ENCODE measurements at places on chromosomes 1 and 21.

DNA sequence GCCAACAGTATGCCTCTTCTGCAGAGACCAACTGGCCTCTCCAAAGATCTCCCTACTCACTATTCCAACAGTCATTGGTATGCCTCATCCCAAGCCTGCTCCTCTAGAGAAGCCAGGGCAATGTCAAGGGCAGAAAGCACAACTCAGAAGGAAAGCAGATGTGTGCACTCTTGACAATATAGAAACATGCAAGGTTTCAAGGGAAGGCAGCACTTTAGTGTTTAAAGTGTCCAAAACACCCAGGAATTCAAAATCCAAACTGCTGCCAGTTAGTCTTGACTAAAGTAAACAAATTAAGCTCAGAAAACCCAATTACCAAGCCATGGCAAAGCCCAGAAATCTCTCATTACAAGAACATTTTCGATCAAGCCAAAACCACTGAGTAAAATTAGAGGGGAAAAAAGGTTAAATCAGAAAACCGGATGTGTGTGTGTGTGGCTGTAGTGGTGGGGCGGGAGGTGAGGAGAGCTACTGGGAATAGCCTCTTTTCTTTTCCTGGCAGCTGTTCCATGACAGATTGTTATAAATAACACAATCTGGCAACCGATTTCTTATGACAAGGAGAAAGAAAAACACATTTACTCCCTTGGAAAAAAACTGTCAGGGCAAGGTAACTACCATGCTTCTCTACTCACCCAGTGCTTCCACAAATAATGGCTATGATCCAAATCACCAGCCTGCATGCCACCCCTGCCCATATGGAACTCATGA is 39.2 kb downstream of the EIF2B3 start:
- no peak for DNase-seq

DNA sequence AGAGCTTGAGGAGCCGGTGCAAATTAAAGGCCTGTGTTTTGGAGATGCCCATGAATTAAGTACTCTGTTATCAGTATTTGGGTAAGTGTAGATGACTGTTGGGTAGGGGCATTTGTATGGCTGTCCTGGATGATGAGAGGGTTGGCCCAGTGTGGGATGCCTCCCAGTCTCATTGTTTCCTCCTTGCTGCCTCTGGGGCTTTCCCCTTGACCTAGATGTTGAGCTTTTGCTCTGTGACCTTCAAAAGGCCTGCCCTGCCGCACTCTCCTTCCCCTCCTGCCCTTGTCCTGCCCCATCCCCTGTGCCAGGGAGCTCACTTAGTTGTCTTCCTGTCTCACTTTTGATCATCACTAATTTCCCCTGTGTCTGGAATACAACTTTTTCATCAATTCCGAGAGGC is 10.0 kb downstream of the GALNT2 start:
- no peak for DNase-seq

- no peak for DNase-seq
These were observed 50.0 kb downstream of the MRPL37 start for GRCh38 chr1:54249819-54250435.

- DNase-seq, result no peak
These were observed 17.0 kb upstream of the RAP1GAP start for GRCh38 chr1:21685946-21686678.

DNA sequence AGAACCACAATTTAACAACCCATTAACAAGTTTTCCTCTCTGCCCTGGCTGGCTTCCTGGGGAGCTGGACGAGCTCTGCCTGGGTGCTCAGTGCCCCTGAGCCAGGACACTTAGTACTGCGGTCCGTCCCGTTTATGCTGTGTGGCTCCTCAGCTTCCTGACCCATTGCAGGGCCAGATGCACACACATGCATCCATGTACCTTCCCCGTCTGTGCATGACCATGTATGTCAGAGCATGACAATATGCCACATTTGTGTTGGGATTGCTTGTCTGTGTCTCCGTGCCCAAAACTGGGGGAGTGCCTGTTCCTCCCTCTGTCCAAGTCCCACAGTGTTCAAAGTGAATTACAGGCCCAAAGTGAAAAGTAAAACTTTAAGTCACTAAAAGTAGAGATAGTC is 9.7 kb upstream of the TFF3 start:
- DNase-seq, result no peak

DNA sequence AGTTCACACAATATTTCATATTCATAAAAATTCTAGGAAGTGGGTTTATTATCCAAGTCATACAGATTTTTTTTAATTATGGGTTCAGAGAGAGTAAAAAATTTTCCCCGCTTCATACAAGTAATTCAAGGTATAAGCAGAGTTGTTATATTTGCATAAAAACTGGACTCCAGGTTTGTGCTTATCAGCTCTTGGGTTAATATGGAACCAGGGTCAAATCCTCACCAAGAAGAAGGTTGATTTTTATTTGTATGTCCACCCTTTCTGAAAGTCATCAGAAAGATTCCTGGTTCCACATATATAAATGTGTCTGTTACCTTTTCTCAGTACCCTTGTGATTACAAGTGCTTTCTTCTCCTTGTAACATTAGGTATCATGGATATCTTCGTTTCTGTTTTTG is 143.8 kb upstream of the PKN2 start:
- no peak for DNase-seq

GRCh38 chr1:171742577-171742922 is 685 bp upstream of the VAMP4 start:
- DNase-seq, result no peak

DNA sequence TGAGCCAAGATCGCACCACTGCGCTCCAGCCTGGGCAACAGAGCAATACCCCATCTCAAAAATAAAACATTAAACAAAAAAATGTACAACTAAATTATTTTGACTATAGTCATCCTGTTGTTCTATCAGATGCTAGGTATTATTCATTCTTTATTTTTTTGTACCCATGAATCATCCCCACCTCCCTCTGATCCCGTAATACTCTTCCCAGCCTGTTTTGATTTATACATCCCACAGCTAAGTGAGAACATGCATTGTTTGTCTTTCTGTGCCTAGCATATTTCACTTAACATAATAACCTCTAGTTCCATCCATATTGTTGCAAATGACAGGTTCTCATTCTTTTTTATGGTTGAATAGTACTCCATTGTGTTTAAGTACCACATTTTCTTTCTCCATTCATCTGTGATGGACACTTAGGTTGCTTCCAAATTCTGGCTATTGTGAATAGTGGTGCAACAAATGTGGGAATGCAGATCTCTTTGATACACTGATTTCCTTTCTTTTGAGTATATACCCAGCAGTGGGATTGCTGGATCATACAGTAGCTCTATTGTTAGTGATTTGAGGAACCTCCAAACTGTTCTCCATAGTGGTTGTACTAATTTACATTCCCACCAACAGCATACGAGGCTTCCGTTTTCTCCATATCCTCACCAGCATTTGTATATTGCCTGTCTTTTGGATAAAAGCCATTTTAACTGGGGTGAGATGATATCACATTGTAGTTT is 84.4 kb downstream of the MACF1 start:
- no peak for DNase-seq

GRCh38 chr21:44365967-44366585 is 12.7 kb downstream of the TRPM2 start:
- no peak for DNase-seq

DNA sequence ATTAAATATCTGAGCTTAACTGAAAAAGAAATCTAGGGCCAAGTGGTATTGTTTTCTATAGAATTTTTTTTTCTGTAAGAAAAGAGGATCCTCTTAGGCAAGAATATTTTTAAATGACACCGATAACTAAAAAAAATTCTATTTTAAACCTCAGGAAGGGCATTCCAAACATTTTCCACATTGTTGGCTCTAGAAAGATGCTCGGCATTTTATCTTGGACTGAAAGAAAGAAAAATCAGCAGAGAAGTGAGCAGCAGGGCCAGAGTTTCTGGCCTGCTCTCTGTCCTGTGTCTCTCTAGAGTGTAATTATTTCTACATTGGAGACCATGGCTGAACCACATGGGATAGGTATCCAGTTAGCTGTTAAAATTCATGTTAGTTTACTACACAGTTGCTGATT is 192.5 kb upstream of the GREM2 start:
- DNase-seq, result no peak

- DNase-seq, result no peak
These were observed 4.4 kb downstream of the CHTOP start for GRCh38 chr1:153638261-153638660.

- DNase-seq, result peak; percentile 57
These were observed 31.3 kb upstream of the JUN start for GRCh38 chr1:58815069-58815685.

DNA sequence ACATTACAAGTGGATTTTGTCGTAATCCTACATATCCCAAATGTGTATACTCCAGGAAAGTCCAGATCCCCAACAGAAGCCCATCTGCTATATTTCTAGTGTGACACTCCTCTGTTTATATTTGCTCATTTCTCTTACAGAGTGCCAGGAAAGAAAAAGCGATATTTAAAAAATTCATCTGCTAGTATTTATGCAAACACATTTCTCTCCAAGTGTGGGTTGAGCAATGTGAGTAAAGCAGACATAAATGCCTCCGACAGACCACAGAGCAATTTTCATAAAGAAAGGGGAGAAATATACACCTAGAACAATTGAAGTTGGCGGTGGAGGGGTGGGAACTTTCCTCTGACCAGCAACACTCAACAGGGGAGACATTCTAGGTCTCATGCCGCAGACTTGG is 22.2 kb upstream of the RAP1A start:
- no peak for DNase-seq

GRCh38 chr1:217244971-217245370 is 385.9 kb downstream of the GPATCH2 start:
- no peak for DNase-seq

DNA sequence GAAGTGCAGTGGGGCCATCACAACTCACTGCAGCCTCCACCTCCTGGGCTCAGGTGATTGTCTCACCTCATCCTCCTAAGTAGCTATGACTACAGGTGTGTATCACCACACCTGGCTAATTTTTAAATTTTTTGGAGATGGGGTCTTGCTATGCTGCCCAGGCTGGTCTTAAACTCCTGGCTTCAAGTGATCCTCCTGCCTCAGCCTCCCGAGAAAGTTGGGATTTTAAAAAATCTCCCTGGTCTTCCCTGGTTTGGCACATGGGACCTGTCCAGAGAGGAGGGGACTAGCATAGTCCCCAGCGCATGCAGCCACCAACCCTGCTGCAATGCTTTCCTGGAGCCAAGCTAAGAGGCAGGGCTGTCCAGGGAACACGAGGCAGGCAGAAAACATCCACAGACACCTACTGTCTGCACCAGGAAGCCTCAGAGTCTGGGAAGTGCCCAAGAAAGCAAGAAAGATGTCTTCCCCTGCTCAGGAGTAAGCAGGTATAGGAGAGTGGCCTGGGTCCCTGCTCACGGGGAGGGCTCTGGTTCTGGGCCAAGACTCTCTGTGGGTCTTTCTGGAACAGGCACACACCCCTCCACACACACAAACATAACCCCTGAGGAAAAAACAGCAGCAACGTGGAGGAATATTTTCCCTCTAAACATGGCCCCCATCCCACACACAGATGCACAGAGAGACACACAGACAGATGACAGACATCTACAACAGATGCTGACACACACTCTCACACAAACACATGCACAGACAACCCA is 30.8 kb downstream of the ECE1 start:
- DNase-seq, result no peak

DNA sequence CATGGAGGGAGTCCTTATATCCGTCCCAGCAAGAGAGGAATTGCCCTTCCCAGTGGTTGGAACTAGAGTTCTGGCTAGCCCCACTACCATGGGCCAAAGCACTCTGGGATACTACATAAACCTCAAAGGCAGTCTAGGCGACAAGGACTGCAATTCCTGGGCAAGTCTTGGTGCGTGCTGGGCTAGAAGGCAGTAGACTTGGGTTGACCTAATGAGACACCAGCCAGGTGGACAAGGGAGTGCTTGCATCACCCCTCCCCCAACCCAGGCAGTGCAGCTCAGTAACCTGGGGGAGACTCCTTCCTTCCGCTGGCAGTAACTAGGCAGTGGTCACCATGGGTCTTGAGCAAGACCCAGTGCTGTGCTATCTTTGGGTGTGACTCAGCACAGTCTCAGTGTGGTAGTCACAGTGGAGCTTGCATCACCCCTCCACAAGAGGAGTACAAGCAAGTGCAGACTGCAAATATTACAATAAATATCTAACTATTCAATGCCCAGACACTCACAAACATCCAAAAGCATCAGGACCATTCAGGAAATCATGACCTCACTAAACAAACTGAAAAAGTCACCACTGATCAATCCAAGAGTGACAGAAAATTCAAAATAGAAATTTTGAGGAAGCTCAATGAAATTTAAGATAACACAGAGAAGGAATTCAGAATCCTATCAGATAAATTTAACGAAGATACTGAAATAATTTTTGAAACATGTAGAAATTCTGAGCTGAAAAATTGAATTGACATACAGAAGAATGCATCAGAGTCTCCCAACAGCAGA is 84.7 kb upstream of the LYPLAL1 start:
- DNase-seq, result no peak

- no peak for DNase-seq
These were observed 20.4 kb upstream of the SUMO3 start for GRCh38 chr21:44838039-44838895.

DNA sequence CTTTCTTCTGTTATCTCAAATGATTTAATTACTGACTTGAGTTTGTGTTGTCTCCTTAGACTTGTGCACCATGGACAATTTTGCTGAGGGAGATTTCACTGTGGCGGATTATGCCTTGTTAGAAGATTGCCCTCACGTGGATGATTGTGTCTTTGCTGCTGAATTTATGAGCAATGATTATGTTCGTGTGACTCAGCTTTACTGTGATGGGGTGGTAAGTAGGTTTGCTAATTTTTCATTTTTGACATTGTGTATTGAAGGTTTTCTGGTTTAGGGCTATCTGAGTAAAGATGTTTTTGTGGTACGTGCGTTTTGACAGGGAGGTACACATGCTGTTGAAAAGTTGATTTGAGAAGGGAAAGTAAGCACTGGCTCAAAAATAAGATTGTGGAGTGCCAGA is 14.1 kb downstream of the TTC3 start:
- DNase-seq, result no peak

DNA sequence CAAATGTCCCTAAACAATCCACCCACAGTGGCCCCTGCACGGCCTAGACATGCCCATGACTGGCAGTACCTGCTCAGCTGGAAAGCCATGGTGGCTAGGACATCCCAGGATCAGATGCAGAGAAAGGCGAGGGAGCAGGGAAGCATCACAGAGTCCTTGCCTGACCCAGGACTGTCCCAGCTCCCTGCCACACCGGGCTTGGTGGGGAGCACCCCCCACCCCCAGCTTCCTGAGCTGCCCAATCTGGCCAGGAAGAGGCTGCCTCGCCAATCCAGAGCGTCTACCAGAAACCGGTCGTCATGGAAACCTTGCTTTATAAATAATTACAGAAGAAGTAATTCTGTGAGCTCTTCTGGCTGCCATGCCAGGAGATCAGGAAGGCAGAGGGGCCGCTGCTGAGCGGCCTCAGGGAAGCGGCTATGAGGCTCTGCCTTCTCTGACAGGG is 34.8 kb downstream of the ACOT7 start:
- DNase-seq, result peak; percentile 81

DNA sequence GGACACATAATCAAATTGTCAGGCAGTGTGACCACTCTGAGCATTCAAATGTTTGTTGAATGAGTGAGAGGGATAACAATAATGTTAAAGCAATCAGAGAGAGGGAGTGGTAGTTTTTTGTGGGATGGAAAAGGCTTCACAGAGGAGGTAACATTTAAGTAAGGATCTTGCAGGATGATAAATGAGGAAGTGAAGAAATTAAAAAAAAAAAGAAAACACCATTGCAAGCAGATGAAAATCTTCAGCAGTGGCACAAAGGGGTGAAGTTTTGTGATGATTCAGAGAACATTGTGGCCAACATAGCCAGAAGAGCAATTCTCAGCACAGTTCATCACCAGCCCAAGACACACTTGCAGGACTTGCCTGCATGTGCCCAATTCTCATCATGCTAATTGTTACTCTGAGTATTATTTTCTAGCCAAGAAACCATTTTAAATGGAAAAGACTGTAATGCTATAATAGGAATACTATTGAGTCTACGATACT is 35.0 kb downstream of the OVGP1 start:
- no peak for DNase-seq
